ENCODE measurements at places on chromosomes 7 and 10.

DNA sequence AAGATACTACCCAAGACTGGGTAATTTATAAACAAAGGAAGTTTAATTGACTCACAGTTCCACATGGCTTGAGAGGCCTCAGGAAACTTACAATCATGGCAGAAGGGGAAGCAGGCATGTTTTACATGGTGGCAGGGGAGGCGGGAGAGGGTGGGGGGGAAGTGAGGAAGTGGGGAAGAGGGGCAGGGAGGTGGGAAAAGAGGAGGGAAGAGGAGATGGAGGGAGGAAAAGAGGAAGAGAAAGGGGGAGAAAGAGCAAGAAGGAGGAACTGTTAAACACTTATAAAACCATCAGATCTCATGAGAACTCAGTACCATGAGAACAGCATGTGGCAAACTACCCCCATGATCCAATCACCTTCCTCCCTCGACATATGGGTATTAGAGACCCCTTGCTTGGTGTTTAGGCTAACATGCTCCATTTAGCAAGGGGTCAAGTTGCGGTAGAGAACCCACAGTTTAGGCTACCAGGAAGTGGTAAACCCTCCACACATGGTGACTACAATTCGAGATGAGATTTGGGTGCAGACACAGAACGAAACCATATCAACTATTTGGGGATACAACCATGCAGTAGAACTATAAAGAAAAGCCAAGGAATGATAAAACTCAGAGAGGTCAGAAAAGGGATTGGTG lies 3.5 kb upstream of the LMBR1 start:
- DNase-seq, result no peak

DNA sequence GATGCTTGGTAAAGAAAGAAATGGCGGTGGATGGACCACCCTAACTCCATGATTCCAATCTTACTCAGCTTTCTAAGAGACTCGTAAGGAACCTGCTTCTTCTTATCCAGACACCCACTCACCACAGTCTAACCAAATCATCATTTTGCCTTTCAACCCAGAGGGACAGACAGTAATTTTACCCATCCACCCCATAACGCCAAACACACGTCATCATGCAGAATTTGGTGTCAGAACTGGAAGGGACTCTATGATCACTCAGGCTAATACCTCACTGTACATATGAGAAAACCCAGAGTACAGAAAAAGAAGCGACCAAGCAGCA lies 388 bp downstream of the ECD start:
- DNase-seq, result no peak

- DNase-seq, result no peak
Observed at GRCh38 chr7:111532625-111533024, 29.7 kb downstream of the IMMP2L start.

DNA sequence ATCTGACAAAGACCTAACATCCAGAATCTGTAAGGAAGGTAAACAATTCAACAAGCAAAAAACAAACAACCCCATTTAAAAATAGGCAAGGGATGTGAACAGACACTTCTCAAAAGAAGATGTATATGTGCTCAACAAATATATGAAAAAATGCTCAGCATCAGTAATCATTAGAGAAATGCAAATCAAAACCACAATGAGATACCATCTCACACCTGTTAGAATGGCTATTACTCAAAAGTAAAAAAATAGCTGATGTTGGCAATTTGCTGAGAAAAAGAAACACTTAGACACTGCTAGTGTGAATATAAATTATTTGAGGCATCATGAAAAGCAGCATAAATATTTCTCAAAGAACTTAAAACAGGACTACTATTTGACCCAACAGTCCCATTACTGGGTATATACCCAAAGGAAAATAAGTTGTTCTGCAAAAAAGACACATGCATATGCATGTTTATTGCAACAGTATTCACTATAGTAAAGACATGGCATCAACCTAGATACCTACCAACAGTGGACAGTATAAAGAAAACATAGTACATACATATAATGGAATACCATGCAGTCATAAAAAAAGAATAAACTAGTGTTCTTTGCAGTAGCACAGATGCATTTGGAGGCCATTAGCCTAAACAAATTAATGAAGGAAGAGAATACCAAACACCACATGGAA lies 980.1 kb downstream of the KCNMA1 start:
- no peak for DNase-seq

- no peak for DNase-seq
Observed at GRCh38 chr7:144812379-144813283, 23.2 kb downstream of the TPK1 start.

GRCh38 chr7:93475811-93476210 lies 98.7 kb downstream of the CALCR start:
- no peak for DNase-seq

DNA sequence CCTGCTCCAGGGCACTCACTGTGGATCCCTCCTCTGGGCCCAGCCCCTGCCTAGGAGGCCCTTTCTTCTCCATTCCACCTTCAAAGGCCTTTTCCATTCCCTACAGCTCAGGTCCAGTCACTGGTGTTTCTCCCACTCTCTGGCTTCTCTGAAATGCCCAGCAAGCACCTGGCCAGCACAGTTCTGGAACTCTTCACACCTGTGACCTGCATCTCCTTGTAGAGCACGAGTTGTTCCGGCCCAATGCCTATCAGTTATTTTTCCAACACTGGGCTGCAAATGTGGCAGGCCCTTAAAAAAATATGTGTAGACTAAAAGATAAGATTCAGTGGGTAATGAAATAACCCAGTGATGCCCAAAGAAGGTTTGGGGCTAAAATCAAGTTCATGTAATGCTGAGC lies 87.1 kb downstream of the PRLHR start:
- DNase-seq, result no peak

DNA sequence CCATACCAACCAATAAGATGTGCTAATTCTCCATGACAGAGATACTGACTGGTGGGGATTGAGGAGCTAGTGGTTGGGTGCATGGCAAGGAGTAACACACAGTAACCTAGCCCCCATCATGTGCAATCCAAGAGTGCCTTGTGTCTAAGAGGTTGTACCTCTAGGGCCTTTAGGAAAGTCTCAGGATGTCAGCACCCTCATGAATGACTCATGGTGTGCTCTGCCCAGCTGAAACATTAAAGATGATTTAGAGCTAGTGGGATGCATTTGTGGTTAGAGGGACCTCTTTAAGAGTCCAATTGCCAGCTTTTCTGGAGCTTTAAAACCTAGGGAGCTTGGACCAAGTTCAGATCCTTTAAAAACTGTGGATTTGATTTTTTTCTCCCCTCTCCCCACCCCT lies 181.1 kb downstream of the HERPUD2 start:
- DNase-seq, result no peak

GRCh38 chr7:22920672-22921071 lies 93.3 kb downstream of the HYCC1 start:
- no peak for DNase-seq
